ENCODE measurements at places on chromosomes 5 and 9.
A peak's percentile ranks its signal among the peaks of the same experiment; 100 is the strongest.

DNA sequence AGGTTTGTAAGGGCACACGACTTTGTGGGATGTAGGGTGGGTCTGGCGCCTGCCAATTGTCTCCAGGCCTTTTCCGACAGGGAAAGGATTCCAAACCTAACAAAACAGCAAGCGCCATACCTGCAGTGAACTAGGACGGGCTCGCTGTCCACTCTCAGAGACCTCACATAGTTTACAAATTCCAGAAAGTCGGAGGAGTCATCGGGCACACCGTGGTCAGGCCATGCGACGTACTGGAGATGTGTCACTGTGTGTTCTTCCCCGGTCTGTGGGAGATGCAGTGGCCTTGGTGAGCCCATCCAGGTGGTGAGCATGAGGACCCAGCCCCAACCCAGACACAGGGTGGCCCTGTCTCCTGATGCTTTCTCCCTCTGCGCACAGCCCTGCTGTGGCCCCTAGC lies 61.3 kb upstream of the EPB41L4B start:
- DNase-seq = no peak

DNA sequence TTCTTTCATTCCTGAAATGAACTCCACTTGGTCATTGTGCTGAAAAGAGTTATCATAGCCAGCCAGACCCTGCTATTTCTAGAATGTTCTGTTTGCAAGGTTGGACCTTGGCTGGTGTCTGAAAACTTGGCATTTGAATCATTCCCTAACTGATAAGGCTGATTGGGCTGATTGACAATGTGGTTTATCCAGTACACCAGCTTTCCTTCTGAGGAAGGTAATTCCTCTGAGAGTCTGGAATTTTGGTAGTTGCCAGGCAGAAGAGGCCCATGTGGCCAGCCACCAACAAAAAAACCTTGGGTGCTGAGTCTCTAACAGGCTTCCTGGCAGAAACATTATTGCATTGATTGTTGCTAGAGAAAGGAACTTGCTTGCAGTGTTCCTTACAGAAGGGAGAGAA lies 15.3 kb downstream of the SEC61B start:
- DNase-seq = no peak

DNA sequence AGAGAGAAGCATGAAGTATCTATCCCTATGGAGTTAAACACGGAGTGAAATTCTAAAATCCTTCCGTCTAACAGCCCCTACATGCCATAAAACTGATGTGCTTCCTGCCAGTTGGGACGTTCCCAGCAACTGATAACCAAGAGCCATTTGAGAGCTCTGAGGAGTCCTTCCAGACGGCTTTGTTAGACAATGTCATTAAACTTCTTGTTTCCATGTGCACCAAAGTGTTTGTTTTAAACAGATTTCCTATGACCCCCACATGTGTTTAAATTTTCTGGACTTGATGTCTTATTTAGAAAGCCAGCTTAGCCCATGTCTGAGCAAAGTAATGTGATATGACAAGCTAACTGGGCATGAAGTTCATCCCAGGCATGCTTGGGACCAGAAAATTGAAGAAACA lies 57.2 kb upstream of the LPAR1 start:
- DNase-seq = no peak

DNA sequence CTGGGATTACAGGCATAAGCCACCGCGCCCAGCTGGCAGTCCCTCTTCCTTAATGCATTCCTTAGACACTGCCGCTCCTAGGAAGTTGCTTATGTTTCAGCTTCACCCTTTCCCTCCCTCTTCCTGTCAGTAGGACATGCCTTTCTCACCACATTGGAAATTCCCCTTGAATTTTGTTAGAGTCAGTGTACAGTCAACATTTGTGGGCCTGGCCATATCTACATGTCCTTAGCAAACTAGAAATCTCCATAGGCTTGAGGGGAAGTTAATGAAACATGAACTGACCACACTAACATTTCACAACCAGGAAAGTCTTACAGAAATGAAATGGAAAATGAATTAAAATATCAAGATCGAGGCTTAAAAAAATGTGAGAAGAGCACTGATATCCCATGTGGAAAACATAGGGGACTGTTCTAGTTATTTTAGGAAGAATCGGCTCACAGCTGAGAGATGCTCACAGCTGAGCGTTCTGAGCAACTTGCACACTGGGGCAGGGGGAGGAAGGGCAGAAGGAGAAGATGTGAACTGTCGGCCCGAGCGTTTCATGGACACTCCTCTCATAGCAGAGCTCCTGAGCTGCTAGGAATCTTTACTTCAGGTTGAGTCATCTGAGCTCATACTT lies 21.1 kb upstream of the LVRN start:
- DNase-seq = peak; percentile 65

GRCh38 chr5:368183-369084 lies 46.9 kb downstream of the AHRR start:
- no peak for DNase-seq

DNA sequence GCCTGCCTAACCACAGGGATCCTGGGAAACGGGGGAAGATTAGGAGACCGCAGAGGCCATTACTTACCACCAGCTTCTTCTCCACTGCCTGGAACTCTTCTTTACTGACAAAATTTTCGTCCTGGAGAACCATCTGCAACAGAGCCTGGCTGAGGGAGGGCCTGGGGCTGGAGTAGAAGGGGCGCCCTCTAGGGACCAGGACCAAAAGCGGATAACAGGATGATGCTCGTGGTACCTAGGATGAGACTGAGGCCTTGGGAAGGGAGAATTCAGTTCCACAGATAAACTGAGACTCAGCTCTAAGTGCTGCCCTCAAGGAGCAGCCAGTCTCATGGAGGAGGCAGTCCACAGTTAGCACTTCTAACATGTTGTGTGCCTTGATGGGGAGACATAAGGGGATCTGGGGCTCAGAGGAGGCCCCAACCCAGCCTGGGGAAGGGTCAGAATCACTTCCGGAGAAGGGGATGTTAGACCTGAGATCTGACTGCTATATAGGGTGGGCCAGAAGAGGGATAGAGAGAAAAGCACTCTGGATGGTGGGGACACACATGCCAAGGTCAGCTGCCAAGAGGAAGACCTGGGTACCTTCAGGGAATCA lies 1.2 kb downstream of the SPATA24 start:
- DNase-seq = peak; percentile 72

DNA sequence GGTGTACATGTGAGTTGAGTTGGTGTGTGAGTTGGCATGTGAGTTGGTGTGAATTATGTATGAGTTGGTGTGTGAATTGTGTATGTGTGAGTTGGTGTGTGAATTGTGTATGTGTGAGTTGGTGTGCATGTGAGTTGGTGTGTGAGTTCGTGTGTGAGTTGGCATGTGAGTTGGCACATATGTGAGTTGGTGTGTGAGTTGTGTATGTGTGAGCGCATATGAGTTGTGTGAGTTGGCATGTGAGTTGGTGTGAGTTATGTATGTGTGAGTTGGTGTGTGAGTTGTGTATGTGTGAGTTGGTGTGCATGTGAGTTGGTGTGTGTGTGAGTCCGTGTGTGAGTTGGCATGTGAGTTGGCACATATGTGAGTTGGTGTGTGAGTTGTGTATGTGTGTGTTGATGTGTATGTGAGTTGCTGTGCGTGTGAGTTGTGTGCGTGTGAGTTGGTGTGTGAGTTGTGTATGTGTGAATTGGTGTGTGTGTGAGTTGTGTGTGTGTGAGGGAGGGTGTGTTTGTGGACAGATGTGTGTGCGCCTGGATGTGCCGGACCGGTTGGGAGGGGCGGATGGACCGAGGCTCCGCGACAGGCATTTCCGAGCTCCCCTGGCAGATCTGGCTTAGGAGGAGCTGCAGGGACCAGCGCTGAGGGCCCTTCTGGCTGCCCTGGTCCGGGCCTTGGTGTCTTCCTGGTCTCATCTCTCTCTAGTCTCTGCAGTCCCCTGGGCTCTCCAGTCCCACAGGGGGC lies 162.5 kb upstream of the IER5L start:
- DNase-seq = peak; percentile 59

GRCh38 chr5:34708777-34709176 lies 52.6 kb downstream of the RAI14 start:
- no peak for DNase-seq

- DNase-seq = no peak
Observed at GRCh38 chr5:71700803-71701202, 18.3 kb upstream of the CARTPT start.

- DNase-seq = no peak
Observed at GRCh38 chr9:133488686-133489252, 9.9 kb upstream of the SLC2A6 start.

DNA sequence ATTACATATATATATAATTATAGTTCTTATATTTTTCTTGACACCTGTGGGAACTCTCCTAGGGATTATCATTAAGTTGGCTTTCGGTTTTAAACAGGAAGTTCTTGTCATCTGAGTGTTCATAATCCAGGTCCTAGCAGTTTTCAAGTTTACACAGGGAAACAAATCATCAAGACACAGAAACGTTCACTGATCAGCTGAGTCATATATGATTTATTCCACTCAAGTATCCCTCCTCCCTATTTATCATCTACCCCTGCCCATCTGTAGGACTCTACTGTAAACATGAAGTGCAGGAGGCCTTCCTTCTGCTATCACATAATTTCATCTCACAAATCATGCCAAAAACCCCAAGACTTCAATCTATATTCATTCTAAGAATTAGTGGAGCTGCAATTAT lies 6.3 kb downstream of the SLC25A51 start:
- no peak for DNase-seq

- DNase-seq = no peak
Observed at GRCh38 chr9:127844821-127845359, 9.6 kb downstream of the ENG start.

DNA sequence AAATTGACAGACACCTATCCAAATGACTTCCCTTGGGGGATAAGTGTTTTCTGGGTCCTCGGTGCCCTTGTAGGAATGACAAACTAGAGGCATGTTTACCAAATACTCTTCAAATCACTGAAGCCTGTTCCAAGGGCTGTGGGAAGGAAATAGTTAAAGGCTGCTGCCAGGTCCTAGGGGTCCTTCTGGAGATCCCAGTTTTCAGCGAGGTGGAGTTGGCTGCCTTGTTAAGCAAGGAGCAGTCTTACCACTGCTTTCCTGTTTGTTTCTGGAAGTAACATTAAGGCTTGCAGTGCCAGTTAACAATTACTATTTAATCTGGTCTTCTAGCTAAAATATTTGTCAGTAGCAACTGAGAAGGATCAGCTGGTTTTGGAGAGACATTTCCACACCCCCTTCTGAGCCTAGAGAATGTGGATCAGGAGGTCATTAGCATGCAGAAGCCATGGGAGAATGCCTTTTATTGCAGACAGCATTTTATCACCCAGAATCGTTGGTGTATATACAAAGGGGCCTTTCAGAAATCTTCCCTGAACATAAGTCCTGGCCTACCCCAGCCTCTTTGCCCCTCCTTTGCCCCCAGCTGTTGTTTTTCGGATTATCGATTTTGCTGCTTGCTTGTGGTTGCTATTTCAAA lies 238.8 kb downstream of the DMAC1 start:
- DNase-seq = no peak

GRCh38 chr9:68507130-68507805 lies 33.4 kb downstream of the TMEM252 start:
- DNase-seq = peak; percentile 15

- no peak for DNase-seq
Observed at GRCh38 chr9:75156858-75157257, 68.5 kb downstream of the OSTF1 start.

GRCh38 chr5:146076028-146076427 lies 29.3 kb downstream of the PLAC8L1 start:
- no peak for DNase-seq

Measured in A549 (cell line).